ENCODE measurements at places on chromosomes 4 and X.

- DNase-seq, result no peak
Observed at GRCh38 chr4:132504438-132504837, 644.7 kb upstream of the PCDH10 start.

DNA sequence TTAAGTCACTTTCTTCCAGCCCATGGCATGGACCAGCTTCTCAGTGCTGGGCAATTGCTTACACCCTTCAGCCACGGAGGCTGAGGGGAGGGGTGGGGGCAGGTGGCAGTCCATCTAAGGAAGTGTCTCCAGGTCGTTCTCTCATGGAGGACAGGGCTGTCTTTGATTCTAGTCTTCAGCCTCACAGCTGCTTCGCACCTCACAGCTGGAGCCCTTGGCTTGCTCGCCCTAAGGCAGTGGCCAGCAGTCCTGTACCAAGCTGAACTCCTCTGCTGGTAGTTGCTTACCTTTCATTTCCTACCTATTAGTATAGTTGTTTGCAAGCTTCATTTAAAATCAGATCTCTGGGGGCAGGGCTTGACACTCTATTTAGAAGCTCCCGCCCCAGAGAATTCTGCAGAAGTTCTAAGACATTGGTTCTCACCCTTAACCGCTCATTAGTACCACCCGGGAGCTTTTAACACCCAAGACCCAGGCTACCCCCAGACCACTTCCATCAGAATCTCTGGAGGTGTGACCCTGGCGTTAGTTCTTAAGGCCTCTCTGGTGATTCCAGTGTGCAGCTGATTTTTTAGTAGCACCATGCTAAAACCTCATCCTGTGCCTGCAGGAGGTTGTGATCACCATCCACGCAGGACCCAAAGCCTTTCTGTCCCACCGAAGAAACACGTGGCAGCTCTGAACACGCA is 386.8 kb downstream of the UNC5C start:
- no peak for DNase-seq

GRCh38 chr4:48698029-48698971 is 81.8 kb downstream of the FRYL start:
- peak; percentile 56 for DNase-seq

- no peak for DNase-seq
Observed at GRCh38 chrX:38327775-38328081, 419 bp upstream of the RPGR start.

DNA sequence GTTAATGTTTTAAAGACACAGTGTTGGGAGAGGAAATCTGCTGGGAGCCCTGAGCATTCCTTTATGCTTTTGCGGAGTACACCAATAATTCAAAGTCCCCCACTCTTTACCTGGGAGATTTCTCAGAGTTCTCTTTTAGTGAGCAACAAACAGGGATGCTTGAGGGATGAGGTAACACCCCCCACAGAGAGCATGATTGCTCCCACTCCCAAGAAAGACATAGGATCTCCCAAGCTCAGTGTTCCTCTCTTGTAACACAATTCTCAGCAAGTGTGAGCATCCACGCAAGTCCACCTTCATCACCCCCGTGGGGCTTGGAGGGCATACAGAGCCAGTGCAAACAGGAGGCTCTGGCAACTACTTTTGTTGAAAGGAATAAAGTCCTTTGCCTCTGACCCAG is 36.1 kb downstream of the GSPT2 start:
- DNase-seq, result no peak

DNA sequence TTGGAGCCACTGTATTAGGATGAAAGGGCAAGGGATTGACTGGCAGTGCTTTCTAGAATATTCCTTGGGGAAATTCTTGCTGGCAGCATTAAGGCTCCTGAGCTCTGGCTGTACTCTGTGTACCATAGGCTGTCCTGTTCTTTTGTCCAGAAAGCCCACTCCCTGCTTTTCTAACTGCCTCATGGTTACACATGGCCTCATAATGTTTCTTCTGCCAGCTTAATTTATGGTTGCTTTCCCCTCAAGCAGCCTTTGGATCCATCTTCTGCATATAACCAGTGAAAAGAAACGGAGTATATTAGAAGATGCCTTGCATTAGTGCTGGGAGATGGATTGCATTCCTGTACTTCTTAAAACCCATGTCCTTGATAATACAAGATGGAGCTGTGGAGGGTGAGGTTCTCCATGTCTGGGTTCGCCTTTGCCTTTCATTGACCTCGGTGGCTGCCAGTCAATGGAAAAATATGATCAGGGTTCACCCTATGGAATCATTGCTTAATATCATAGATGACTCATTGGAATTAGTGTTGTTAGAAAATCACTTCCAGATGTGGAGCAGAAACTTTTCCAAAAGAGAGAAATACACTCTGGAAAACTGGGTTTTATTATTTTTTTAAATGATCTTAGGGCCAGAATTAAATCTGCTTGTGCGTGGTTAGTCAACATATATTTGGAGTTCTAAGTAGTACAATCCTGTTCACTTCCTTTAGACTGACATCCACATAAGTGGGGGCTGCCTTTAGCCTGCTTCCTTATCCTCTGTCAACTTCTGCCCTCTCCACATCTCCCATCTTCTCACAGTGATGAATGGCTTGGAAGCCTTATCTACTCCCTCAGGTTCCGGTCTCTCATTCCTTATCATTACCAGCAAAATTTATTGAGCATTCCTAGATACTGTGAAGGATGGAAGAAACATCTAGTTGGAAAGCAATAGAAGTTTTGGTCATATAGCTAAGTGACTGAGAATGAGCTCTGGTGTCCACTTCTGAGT is 24.9 kb downstream of the DOCK11 start:
- no peak for DNase-seq

- no peak for DNase-seq
Observed at GRCh38 chrX:17453788-17454187, 78.8 kb downstream of the NHS start.

DNA sequence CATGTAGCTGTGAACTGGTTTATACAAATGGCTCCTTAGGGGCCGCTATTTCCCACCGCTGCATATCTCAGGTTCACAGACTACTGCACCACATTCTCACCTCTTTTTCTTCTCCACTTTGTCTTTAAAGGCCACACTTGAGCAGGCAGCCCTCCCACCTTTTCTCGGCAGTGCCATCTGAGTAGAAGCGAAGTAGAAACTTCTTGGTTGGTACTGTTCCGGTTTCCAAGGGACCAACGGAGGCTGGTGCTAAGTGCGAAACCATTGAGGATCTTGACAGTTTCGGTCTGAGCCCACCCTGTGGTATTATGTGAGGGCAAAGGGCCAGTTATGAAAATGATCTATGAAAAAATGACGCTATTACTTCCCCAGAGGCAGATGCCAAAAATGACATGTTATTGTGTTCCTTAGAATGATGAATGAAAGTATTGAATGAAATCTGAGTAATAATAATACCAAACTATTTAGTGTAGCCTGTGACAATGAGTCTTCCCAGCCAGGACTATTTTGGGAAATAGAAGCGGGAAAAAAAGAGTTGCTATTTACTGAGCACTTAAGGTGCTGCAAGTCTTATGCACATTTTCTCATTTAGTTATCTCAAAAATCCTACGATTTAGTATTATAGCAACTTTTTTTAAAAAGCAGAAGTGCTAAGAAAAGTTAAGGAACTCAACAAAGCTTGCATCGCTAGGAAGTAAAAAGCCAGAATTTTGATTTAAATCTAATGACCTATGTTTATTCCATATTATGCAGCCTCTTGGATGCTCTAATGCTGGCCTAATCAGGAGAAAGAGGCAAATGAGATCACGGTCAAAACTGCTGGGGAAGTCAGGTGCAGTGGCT is 29.6 kb upstream of the CHRNA9 start:
- DNase-seq, result no peak

DNA sequence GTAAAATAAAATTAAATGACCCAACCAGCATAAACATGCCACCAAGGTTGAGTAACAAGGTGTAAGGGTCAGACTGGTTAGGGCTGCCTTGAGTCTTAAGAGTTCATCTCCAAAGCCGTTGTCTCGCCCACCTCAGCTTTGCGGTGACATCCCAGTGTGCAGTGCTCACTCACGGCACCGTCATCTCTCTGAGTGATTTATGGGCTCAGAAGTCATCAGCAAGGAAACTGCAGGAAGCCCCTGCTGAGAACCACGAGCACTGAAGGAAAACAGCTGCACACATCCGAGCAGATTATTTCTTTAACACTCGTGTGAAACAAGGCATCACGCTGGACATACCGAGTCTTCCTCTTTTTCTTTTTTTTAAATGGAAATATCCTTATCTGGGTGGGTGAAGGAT is 411.1 kb downstream of the TRIML1 start:
- DNase-seq, result no peak

- DNase-seq, result no peak
Observed at GRCh38 chr4:858831-859451, 33.0 kb upstream of the CPLX1 start.
